ENCODE measurements at places on chromosomes 13 and 19.
A peak's percentile ranks its signal among the peaks of the same experiment; 100 is the strongest.

- no peak for DNase-seq
Measured at GRCh38 chr13:112053167-112053743, 13.7 kb upstream of the SOX1 start.

- DNase-seq, result peak; percentile 30
Measured at GRCh38 chr19:19873381-19873780, 7.7 kb downstream of the ZNF253 start.

DNA sequence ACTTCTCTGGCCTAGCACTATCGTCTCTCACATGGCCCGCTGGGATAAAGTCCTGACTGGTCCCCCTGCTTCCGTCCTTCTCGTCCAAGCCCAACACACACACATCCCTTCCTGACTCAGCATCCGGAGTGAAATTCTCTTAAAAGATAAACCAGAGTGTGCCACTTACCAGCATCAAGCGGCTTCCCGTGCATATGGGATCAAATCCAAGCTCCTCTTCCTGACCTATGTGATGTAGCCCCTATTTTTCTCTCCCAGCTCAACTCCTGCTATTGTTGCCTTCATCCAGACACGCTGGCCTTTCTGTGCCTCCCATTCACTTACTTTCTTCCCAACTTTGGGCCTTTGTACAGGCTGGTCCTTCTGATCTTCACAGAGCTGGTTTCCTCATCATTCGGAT is 530.4 kb downstream of the DIAPH3 start:
- no peak for DNase-seq

DNA sequence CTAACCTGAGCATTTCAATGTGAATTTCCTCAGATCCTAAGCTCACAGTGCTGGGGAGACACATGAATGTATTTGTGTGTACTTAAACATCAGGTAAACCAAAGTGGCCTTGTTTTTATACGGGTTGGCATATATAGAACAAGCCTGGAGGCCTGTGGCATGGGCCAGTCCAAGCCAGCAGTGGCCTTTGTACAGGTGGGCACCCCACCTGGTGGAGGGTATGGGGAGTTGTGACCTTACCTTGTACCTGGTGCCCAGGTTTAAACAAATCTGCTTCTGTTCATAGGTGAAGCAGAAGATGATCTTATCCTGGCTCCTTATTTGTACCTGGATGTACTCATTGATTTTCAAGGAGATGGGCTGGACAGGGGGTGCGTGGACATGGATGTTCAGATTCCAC is 71.0 kb downstream of the ERICH6B start:
- no peak for DNase-seq

- no peak for DNase-seq
Measured at GRCh38 chr13:73480779-73481559, 422.2 kb downstream of the KLF5 start.

DNA sequence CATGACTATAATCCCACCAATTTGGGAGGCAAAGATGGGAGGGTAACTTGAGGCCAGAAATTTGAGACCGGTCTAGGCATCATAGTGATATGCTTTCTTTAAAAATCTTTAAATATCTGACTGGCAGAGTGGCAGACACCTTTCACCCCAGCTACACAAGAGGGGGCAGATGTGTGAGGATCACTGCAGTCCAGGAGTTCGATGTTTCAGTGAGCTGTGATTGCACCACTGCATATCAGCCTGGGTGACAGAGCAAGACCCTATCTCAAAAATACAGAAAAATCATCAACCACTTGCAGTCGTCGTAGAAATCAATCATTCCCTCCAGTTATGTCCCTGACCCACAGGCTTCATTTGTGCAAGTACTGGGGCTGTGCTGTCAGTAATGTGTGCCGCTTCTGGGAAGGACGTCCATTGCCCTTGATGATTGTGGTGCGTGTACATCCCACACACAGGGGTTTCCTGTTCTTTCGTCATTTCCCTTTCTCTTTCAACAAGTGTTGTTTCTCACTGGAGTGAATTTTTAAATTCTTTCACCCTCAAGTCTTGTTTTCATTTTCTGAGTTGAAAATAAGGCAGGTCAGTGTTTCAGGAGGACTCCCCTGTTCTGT is 1.4 kb downstream of the LGALS14 start:
- peak; percentile 36 for DNase-seq

GRCh38 chr13:95723438-95723837 is 46.5 kb downstream of the DNAJC3 start:
- DNase-seq, result no peak
